ENCODE measurements at places on chromosomes 7 and 10. TPM values are rescaled to one million over a fixed set of nuclear protein-coding genes. Genes with fewer than 3 reads are reported as not detected.

The KIF11 gene
- 7.2 TPM for total RNA-seq

The VPS50 gene
- total RNA-seq: 31.7 TPM

GRCh38 chr10:133085251-133086125, 2.2 kb upstream of the ADGRA1 start:
- peak; percentile 13 for DNase-seq

The PHYHIPL gene
- 6.2 TPM for total RNA-seq

The IFIT2 gene
- total RNA-seq: not detected

The HACD1 gene
- total RNA-seq: 5.4 TPM

The CAV1 gene
- total RNA-seq: 0.78 TPM

DNA sequence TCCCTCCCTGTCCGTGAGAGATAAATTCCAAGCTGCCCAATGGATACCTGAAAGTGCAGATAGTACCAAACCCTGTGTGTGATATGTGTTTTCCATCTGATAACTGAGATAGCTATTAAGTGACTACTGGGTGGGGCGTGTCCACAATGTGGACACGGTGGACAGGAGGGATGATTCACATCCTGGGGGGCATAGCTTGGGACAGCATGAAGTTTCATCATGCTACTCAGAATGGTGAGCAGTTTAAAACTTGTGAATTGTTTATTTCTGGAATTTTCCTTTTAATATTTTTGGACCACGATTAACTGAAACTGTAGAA, 158.6 kb downstream of the CREB5 start:
- DNase-seq: no peak

GRCh38 chr10:70063418-70064098, 10.9 kb downstream of the MACROH2A2 start:
- DNase-seq: no peak

The NPM3 gene
- total RNA-seq: 18.1 TPM

DNA sequence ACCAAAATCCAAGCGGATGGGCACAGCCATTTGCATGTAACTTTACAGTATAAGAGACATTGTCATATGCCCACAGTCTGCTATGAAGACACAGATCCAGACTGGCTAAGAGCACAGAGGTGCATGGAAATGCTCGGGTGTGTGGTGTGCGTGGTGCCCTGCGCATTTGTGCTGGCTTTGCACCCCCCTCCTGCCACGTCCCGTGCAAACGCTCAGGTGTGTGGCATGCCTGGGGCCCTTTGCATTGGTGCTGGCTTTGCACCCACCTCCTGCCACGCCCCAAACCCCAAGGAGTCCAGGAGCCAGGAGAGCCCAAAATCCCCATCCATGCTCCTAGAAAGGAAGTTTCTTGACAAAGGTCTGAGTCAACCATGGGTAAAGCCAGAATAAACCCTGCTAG, 306.2 kb downstream of the PTPRN2 start:
- DNase-seq: no peak

The TRPV5 gene
- total RNA-seq: 0.15 TPM

The CFAP46 gene
- 5.2 TPM for total RNA-seq

The LOXL4 gene
- total RNA-seq: 6.1 TPM

- no peak for DNase-seq
Observed at GRCh38 chr10:25177093-25177753, 2.4 kb downstream of the GPR158 start.

The GIMAP6 gene
- total RNA-seq: not detected

GRCh38 chr7:33773053-33773452, 132.3 kb upstream of the BMPER start:
- no peak for DNase-seq

- no peak for DNase-seq
Observed at GRCh38 chr10:68957654-68958053, 1.7 kb downstream of the DDX21 start.

The DENND2A gene
- 64.7 TPM for total RNA-seq

DNA sequence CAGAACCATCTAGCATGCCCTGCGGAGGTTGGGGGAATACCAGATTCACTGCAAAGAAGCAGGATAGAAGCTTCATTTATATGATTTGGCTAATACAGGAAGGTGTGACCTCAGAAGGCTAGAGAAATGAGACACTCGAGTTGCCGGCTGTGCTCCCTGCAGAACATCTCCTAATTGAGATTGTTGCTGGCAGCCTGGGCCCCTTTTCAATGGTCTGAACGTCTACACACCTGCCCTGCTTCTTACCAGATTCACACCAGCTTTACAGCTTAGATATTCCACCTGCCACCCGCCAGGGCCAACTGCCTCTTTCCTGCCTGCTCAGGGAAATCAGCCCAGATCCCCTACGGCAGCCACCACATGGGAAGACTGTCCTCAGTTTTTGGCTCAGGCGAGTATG, 475.3 kb upstream of the AUTS2 start:
- no peak for DNase-seq

- DNase-seq: no peak
Observed at GRCh38 chr7:70334871-70335270, 736.6 kb downstream of the AUTS2 start.

Measured in glutamatergic neuron (in vitro differentiated cells).